Putamen (tissue), 1 donor: ENCODE measurements at places on chromosomes 7 and 10.

- DNase-seq: no peak
These were observed 61.9 kb upstream of the ADO start for GRCh38 chr10:62742536-62743061.

GRCh38 chr7:157679607-157680006 lies 342.8 kb downstream of the DNAJB6 start:
- no peak for DNase-seq

DNA sequence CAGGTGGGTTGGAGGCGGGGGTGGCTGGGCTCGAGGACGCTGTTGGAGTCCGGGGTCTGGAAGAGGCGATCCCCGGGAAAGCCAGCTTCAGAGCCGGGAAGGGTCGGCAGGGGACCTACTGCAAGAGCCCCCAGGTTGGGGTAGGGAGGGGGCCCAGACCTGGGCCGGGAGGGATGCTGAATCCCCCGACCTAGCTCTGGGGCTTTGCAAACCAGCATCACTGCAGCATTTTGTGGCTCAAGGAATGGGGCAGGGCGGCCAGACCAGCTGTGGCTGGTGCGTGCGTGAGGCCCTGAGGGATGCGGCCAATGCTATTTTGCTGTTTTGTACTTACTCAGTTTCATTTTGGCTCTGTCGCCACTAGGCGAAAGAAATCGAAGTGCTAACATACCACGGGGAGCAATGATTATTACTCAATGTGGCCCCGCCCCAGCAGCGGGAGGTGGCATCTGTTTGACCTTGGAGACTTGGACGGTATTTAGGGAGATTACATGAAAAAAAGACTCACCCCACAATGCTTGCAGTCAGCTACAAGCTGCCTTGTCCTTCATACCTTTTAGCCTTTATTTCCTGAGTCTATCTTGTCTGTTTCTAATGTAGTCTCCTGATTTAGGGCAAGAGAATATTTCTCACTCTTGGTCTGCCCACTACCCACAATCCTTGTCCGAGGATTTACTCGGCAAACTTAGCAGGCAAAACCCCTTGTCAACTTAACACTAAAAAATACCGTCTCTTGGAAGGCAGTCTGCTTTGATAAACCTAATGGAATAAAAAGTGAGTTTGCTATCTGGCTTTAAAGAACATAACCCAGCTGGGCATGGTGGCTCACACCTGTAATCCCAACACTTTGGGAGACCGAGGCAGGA lies 16.2 kb downstream of the HSPB1 start:
- DNase-seq: peak; percentile 59

GRCh38 chr7:64685741-64686140 lies 19.8 kb downstream of the ZNF107 start:
- DNase-seq: no peak

DNA sequence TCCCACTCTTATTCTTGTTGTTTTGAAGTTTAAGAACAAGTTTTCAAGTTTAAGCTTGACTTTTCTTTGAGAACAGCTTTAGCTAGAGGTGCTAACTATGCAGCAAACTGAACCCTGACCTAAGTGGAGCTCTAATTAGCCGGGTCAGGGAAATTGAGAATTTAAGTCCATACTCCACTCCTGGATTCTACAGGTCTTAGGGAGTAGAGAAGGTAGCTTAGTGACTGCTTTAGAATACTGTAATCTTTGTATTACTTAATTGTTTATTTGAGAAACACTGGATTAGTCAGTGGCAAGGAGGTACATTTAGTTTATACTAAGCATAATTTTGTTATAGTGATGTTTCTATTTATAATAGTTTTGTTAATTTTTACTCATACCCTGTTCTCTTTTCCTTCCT lies 74.6 kb upstream of the STRIP2 start:
- no peak for DNase-seq

DNA sequence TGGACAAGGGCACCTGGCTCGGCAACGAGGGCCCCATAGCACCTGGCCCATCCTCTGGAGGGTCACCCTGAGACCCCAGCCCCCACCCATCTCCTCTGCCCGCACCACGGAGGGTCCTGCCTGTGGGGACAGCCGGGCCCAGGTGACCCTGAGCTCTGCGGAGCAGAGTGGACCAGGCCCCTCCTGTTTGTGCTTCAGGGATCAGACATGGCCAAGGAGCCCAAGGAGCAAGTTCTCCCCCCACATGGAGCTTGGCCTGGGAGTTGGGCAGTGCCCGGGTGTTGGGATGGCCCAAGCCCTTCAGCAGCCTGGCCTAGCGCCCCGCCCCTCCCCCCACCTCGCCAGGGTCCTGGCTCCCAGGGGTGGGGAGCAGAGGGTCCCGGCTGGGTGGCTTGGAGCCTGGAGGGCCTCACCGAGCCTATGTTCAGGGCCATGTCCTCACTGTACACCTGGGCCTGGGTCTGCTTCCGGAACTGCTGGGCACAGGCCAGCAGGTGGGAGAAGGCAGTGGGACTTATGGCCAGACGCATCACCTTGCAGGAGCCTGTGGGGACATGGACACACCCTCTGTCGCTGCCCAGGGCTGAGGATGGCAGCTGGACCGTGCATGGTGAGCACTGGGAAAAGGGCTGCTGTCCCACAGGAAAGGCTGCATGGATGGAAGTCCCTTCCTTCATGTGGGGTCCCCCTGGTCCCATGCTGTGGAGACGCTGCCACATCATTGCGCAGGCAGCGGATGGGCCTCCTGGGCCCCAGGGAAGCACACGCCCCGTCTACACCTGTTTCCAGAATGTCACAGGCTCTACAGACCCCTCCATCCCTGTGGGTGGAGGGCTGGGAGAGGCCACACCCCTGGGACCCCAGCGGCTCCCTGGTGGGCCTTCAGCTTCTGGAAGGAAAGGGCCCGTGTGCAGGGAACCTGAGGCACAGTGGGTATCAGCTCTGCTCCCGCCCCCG lies 49.2 kb upstream of the NKX6-2 start:
- no peak for DNase-seq

DNA sequence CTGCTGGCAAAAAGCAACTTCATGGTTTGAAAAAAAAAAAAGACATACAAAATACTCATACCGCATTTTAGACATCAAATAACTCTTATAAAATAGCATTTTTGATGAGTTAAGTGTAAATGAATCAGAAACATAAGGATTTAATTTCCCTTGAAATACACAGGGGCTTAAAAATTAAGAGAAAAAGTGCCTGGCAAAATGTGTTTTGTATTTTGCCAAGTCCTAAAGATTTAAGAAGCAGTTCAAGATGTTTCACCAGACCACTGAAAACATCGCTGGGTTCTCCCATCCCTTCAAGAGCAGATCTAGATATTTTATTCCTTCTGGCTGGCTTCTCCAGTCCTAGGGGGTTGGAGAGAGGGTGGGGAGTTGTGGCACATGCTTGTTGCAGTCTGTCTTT lies 396.4 kb downstream of the INHBA start:
- no peak for DNase-seq

DNA sequence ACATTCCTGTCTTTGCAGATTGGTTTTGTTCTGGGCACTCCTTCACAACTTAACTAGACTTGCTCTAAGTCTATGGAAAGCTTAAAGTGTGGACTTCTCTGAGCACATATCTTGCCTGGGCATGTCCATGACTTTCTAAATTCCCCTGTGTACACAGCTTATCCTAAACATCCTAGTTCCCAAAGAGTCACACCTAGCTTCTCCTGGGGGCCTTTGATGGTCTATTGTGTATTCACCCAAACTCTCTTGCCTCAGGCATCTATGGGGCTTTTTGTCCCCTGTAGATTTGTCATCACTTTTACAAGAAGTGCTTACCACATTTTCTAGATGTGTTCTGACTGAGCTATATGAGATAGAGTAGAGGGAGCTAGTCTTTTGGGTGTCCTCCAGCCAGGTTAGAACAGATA lies 12.2 kb upstream of the ZNF488 start:
- no peak for DNase-seq

- peak; percentile 9 for DNase-seq
These were observed 33.5 kb downstream of the FIGNL1 start for GRCh38 chr7:50416527-50417182.

GRCh38 chr10:13658264-13658663 lies 71.5 kb downstream of the PRPF18 start:
- DNase-seq: no peak

- no peak for DNase-seq
These were observed 18.5 kb downstream of the ABRAXAS2 start for GRCh38 chr10:124820121-124820520.

- DNase-seq: peak; percentile 65
These were observed 1.6 kb downstream of the FAM53B start for GRCh38 chr10:124742413-124743190.

DNA sequence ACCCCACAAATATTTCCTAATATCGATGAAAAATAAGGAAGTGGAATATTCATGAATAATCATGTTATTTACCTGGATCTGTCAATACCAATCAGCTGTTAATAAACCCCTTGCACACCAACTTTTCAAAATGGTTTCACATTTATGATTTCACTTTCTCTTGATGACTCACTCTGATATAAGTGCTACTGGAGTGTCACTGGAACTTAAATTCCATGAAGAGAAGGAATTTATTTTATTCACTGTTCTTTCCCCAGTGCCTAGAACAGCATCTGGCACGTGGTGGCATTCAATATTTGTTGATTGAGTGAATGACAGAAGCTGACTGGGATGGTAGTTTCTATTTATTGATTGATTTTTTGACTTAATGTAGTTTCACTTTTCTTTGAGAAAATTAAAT lies 3.5 kb upstream of the ENO4 start:
- no peak for DNase-seq

- DNase-seq: no peak
These were observed 464 bp downstream of the DENND2A start for GRCh38 chr7:140640060-140640637.

DNA sequence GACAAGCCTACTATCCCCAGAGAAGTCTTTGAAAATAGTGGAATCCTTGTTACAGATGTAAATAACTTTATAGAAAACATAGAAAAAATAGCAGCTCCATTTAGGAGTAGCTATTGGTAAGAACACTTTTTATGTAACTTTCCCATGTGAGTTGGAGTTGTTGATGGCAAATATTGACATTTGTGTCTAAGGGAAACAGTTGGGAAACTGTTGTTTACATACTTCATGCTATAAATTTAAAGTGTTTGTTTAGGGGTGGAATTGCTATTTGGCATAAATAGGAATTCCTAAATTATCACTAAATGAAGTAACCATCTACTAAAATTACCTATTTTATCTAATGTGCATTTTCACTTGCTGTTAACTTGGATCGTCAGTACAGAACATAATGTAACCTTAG lies 50.7 kb downstream of the GDI2 start:
- no peak for DNase-seq

DNA sequence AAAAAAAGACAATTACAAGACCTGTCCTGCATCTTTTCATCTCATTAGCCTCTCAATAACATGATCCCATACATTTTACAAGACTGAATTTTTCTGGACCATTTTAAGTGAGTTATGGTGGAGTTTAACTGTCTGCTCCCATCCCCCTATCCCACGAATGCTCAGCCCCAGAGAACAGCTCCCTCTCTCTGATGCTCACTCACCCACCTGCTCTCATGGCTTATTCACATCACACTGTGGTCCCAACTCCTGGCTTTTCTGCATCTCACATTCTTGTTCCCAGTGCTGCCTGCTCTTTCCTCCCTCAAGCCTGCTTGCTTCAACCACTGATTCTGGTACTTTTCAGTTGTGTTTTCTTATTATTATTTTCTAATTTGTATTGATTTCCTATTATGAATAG lies 20.4 kb upstream of the CCSER2 start:
- DNase-seq: no peak
